ENCODE measurements at places on chromosomes 12 and 14.

- DNase-seq = no peak
These were observed 167.6 kb downstream of the RBM19 start for GRCh38 chr12:113798552-113798951.

DNA sequence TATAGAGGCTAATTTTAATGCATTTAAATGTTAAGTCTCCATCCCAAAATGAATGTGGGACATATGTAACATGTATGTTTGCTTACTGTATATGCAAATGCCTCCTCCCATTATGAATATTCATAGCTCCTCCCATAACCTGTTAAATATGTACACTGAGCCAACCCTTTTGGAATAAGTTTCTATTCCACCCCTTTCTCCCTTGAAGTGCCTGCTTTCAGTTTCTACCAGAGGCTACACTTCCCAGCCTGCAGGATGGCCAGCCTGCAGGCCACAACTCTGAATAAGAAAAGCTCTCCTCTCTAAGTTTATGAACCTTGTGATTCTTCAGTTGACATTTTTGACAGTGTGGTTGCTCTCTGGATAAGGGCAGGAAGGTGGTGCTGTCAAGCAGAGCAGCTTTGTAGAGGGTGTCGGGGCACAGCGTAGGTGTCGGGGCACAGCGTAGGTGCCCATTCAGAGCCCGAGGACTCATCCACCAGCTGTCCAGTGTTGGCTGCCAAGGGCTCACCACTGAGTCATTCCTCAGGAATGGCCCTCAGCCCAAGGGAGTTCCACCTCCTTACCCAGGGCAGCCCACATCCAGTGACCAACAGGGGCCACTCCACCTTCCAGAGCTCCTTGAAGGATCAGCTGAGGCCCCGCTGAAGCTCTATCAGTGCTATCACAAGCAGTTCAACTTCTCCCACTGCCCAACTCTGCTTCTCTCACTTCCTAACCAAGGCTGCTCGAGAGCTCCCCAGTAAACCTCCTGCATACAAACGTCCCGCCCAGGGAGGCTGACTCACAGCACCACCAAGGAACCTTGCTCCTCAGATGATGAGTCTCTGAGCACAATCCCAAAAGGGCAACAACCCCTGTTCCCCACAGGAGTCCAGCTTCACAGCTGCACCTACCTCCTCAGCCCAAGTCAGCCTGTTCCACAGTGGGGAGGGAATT is 31.4 kb downstream of the VWF start:
- peak; percentile 90 for DNase-seq

DNA sequence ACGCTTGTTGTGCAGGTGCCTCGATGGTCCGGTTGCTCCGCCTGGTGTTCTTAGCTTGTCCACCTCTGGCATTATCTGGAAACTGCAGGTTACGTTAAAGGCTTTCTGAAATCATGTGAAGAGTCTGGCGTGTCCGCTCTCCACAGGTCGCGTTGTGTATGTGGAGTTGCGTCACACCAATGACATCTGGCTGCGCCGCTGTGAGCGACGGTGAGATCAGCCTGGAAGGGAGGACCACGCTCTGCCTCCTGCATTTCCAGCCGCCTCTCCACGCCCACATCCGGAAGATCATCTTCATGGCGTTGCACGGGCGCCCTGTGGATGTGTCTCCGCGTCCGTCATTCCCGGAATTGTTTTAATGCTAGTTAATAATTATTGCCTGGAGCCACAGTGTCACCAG is 50.6 kb upstream of the GALNT9 start:
- no peak for DNase-seq

GRCh38 chr12:127503246-127503645 is 763.7 kb upstream of the TMEM132C start:
- no peak for DNase-seq

DNA sequence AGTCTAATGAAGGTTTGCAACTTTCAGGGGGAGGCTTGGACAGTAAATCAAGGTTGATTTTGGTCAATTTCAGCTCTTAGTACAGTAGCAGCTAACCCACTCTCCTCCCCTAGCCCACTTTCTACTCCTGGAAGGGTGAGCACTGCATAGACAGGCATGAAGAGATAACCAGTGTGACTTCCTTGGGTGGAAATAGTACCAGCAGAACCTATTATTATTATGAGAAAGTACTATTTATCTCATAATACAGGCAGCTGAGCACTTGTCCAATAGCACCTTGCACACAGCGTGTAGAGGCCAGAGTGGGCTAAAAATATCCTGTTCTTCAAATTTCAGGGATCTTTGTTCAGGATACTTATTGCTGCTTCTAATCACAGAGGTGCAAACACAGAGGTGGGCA is 96.2 kb upstream of the FKBP4 start:
- no peak for DNase-seq

- DNase-seq = no peak
These were observed 253.3 kb downstream of the ATXN7L3B start for GRCh38 chr12:74790931-74791330.

DNA sequence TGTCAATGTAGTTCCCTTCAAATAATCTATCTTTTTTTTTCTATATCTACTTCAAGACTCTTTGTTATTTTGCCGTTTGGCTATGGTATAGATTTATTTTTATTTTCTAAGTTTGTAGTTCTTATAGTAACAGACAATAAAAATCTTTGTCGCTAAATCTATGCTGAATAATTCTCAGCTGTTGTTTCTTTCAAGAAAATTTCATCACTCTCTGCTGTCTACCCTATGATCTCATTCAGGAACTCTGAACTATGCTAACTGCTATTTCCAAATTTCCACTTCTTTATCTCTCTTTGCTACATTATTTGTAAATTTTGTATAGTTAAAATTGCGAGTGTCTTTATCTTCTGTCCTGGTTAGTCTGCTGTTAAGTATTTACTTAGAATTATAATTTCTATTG is 353.6 kb downstream of the LRFN5 start:
- DNase-seq = no peak

- DNase-seq = no peak
These were observed 53.8 kb downstream of the C14orf132 start for GRCh38 chr14:96092936-96093335.

- DNase-seq = no peak
These were observed 10.6 kb downstream of the IL22 start for GRCh38 chr12:68242777-68243176.

- no peak for DNase-seq
These were observed 134.9 kb upstream of the SRRM4 start for GRCh38 chr12:118846416-118846815.

GRCh38 chr14:93317875-93318807 is 14.7 kb downstream of the BTBD7 start:
- DNase-seq = no peak

DNA sequence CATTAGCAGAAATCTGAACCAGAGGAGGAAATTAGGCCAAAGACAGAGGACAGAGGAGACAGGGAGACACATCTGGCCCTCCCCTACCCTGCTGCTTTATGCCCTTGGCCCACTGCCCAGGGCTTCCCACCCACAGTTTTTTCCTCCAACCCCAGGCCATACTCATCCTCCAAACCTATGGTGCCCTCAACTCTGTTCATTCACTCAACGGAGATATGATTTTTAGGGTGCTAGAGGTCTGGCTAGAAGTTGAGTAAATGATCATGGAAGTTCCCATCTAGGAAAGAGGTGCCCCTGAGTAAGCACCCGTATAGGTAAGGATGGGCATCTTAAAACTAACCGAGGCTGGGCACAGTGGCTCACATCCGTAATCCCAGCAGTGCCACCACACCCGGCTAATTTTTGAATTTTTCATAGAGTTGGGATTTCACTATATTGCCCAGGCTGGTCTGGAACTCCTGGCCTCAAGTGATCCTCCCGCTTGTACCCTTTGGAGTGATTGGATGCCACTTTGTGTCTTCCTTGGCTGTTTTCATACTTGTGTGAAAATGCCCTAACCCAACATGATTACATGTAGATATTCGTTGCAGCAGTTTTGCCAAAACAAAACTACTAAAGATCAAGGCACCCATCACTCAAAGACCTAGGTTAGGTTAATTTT is 4.4 kb downstream of the KRT18 start:
- no peak for DNase-seq

DNA sequence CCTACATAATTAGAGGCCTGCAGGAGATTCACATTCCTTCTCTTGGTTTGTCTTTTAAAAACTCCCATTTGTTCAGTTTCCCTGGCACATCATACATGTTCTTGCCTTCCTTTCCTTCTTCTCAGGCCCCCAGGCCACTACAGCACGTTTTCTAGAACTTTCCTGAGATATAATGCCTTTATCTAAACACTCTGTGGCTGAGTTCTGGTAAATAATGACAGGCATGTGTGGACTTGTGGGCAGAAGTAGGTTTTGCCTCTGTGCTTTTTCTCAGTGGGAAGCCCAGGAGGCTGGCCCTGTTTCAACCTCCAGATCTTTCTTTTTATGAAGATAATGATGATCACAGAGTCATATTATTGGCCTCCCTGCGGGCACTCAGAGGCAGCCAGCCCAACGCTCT is 117.2 kb downstream of the TMX1 start:
- no peak for DNase-seq

GRCh38 chr14:92585981-92586937 is 72.7 kb downstream of the RIN3 start:
- peak; percentile 39 for DNase-seq

GRCh38 chr14:93734086-93734822 is 54.0 kb downstream of the PRIMA1 start:
- no peak for DNase-seq

GRCh38 chr12:108565976-108566375 is 3.6 kb downstream of the ISCU start:
- DNase-seq = peak; percentile 16

- no peak for DNase-seq
These were observed 5.5 kb downstream of the NKX2-1 start for GRCh38 chr14:36514278-36515104.

DNA sequence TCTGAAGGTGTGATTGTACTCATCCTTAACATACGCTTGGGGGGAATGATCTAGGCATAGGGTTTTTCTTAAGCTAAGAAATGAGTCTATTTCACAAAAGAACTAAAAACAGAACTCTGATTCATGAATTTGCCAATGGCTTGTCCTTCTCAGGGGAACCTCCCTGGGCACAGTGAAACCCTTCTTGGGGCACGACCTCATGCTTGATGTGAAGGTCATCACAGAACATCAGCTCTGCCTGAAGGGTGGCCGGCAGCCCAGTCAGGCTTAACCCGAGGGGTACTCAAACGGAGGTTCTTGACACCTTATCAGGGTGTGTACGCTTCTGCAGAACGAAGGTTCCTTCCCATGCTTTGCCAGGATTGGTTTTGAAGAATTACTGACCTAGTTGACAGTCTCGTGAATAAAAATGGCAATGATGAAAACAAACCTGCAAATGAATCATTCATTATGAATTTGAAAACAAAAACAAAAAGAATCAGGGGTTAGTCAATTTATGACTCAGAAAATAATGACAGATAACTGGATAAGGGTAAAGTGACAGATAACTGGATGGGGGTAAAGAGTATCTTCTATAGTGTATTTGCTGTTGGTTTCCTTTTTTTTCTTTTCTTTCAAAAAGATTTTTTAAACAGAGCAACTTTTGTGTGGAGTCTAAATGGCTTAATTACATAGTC is 86.4 kb downstream of the GALNT8 start:
- DNase-seq = no peak

- peak; percentile 54 for DNase-seq
These were observed 109.3 kb upstream of the MYF6 start for GRCh38 chr12:80598004-80598606.

DNA sequence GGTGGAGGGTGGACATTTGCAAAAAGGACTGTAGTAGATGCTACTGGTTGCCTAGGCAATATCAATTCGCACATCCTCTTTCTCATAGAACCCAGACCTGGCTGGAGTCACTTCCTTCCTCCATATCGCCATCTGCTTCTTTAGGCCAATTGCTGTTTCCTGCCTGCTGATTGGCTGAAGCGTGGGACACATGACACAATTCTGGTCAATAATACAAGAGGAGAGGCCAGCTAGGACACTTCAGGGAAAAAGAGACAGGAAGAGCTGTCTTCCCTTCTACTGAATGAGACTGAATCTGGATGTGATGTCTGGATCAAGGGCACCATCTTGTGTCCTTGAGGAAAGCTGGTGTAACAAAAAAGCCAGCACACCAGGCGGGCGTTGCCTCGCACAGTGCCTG is 53.8 kb downstream of the TRPV4 start:
- DNase-seq = no peak

DNA sequence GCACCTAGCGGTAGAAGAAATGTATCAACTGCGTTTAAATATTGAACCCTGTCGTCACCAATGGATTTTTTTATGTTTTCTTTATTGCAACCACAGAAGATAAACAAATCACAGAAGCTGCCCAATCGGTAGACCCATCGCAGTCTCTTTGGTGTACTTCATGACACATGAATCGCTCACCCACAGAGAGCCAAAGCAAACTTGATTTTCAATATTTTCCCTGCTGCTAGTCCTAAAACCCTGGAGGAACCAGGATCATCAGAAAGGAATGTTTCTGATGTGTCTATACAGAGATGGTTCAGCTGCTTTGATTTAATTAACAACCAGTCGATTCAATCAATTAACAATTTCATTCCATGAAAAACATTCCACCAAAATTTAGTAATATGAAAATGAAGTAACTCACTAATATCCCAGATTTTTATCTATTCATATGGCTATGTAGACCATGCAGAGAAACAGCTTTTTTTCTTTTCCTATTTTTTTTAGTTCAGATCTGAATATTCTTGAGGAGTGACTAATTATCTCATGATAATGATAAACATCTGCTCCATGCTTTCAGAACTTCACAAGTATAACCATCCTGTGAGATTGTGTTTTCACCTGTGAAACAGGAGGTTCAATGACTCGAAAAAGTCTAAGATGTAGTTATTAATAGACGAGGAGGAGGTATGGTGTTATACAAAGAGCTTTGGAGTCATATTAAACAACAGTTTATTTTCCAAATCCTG is 46.1 kb downstream of the DIO2 start:
- peak; percentile 42 for DNase-seq
